ENCODE measurements at places on chromosomes 13 and 19.
A peak's percentile ranks its signal among the peaks of the same experiment; 100 is the strongest.

DNA sequence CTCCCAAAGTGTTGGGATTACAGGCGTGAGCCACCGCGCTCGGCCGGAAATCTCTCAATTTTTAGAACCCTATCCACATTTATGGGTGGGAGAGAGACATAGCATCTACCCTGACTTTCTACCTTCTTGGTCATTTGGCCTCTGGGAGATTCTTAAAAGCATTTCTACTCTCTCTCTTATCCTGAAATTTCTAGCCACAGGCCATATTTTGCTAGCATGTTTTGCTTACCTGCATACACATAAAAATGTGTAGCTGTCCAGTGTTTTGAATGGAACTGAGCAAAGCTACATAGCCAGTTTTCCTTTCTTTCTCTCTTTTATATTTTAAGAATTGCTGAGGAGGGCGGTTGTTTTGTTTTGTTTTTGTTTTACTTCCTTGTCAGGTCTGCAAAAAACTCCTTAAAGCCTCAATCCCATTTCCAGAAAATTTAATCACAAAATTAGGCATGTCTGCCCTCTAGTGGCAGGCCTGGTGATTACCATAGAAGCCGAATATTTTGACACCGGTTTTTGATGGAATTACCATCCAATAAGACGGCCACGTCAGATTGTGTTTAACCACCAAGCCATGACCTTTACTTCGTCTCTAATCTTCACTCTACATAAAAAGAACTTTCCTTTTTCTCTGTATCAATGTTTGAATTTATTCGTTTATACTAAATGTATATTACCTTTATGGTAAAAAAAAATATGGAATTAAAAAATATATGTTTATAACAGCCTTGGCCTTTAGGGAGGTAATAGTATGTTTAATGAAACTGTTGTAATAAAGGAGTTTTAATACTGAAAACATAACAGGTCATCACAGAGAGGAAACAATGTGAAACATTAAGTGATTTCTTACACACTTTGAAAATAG lies 34.4 kb upstream of the OXGR1 start:
- no peaks in the 10 kb centered on the region for H3K4me1 ChIP-seq
- peaks cover 7% of the 10 kb centered on the region for H3K27me3 ChIP-seq
- H3K4me3 ChIP-seq, result no peak overlapping the region
- H3K27ac ChIP-seq, result no peak overlapping the region

DNA sequence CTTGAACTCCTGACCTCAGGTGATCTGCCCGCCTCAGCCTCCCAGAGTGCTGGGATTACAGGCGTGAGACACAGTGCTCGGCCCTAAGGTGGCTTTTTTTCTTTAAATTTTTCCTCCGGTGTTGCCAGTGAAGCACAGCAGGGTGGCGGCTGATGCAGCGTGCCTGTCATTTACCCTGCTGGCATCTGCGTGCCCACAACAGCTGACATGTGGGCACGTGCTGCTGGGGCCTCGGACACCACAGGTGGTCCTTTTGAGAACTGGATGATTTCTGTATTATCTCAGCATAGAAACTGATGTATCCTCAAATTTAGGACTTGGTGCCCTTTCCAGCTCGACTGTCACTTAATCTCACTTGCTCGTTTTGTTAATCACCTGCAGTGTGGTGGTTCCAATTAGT lies 31.2 kb upstream of the TEX29 start:
- H3K4me1 ChIP-seq, result no peaks in the 10 kb centered on the region
- H3K27me3 ChIP-seq, result no peaks in the 10 kb centered on the region
- no peak for DNase-seq
- no peak overlapping the region for H3K4me3 ChIP-seq

DNA sequence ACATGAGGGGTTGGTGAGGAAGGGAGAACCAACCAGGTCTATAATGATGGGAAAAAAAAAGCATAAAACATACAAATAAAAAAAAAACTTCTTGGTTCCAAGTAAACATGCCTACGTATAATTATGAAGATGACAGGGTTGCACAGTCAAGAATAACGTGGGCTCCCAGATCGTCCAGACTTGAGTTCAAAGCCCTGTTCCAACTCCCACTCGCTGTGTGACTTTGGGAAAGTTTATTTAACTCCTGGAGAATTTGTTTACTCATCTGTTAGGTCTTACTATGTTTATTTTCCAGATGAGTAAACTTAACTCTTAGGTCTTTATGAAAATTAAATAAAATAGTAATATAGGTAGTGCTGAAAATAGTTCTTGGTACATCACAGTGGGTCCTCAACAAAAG lies 13.8 kb downstream of the STARD13 start:
- no peaks in the 10 kb centered on the region for H3K4me1 ChIP-seq
- no peaks in the 10 kb centered on the region for H3K27me3 ChIP-seq
- H3K27ac ChIP-seq, result no peak overlapping the region
- H3K4me3 ChIP-seq, result no peak overlapping the region
- no peaks in the 10 kb centered on the region for H3K36me3 ChIP-seq
- no peak for DNase-seq

- no peak for DNase-seq
- H3K27ac ChIP-seq, result no peak overlapping the region
Observed at GRCh38 chr13:112802802-112803195, 113.0 kb downstream of the ATP11A start.

DNA sequence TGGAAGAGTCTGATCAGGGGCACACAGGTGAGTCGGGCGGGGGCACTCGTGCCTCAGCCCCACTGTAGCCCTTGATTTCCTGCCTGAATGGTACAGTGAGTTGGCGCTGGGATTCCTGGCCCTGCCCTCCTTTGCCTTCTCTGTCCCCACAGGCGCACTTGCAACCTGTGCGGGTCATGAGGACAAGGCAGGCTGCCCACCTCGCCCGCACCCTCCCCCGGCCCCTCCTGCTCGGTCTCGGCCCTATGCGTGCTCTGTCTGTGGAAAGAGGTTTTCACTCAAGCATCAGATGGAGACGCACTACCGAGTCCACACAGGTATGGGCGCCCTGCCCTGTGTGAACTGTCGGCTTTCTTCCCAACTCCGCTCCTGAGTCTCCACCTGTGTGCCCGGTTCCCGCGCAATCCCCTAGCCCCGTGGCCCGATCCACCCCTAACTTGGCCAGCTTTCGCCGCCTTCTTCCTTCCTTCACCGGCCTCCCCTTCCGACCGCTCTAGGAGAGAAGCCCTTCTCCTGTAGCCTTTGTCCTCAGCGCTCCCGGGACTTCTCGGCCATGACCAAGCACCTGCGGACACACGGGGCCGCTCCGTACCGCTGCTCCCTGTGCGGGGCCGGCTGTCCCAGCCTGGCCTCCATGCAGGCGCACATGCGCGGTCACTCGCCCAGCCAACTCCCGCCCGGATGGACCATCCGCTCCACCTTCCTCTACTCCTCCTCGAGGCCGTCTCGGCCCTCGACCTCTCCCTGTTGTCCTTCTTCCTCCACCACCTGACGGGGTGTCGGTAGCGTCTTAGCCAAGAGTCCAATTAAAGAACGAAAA lies 1.6 kb upstream of the KMT2B start:
- no peaks in the 10 kb centered on the region for H3K27me3 ChIP-seq
- no peak for DNase-seq
- peak overlapping the region; percentile 15 for H3K27ac ChIP-seq
- peaks cover 18% of the 10 kb centered on the region for H3K36me3 ChIP-seq
- H3K4me1 ChIP-seq, result peaks cover 23% of the 10 kb centered on the region
- H3K4me3 ChIP-seq, result peak overlapping the region; percentile 91

GRCh38 chr19:35279985-35280821 lies 2.1 kb upstream of the HAMP start:
- no peak overlapping the region for H3K27ac ChIP-seq
- DNase-seq, result no peak
- peaks cover 48% of the 10 kb centered on the region for H3K36me3 ChIP-seq
- H3K4me1 ChIP-seq, result peaks cover 42% of the 10 kb centered on the region

- H3K27ac ChIP-seq, result no peak overlapping the region
- H3K27me3 ChIP-seq, result no peaks in the 10 kb centered on the region
Observed at GRCh38 chr13:69389899-69390298, 717.7 kb upstream of the ATXN8OS start.

All from CD14-positive monocyte (primary cell).